ENCODE measurements at places on chromosomes 16 and 17.

DNA sequence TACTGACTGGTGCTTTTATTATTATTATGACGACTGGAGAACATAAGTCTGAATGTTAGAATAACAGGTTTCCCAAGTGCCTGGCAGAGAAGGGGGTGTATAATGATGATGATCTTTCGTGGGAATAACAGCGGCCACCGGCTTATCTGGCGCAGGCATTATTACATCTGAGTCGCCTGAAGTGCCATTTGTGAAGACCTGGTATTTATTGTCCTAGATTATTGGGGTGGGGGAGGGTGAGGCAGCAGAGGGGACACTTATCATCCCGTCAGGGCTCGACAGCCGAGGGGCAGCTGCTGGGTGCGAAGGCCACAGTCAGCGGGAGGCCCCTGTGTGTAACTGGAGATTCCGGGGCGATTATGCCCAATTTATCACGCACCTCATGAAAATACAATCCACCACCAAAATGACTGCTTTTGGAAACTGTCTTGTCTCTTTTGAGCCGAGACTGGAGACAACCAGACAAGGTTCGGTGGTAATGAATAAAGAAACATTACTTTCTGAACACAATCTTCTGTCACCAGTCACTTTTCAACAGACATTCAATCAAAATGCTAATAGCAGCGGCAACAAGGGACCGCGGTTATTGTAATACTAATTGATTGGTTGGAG is 199.3 kb downstream of the CCDC182 start:
- DNase-seq: no peak

GRCh38 chr17:33166472-33166871 is 126.6 kb downstream of the ASIC2 start:
- no peak for DNase-seq

DNA sequence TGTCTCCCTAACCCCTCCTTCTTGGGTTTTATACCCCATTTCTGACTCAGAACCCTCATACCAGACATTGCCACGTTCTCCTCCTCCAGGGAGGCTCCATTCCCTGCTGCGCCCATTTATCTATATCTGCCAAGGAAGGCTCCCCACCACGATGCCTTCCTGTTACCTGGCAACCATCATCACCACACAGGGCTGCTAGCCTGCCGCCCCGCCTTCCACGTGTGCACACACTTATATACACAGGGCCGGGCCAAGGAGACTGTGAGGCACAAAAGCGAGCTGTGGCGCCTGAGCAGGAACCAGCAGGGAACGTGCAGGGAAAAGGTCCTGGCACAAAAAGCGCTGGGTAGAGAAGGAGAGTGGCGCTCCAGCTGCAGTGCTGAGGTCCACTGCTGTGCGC is 261.8 kb downstream of the CBLN1 start:
- DNase-seq: peak; percentile 65

GRCh38 chr17:7258731-7259554 is 3.3 kb downstream of the CLDN7 start:
- DNase-seq: no peak

All from NCI-H1694 treated with DMSO at 0.1 percent for 48 hours (cell line).